ENCODE measurements at places on chromosomes 7 and 10. TPM values are rescaled to one million over a fixed set of nuclear protein-coding genes. Genes with fewer than 3 reads are reported as not detected.

The CPN1 gene
- polyA plus RNA-seq = not detected

The SLF2 gene
- polyA plus RNA-seq = 20.3 TPM

The AGR3 gene
- polyA plus RNA-seq = not detected

The KCND2 gene
- 0.10 TPM for polyA plus RNA-seq

The H2BK1 gene
- not detected for polyA plus RNA-seq

The DGKB gene
- polyA plus RNA-seq = 0.04 TPM

The ST8SIA6 gene
- polyA plus RNA-seq = 0.13 TPM

The SPDYE11 gene
- polyA plus RNA-seq = not detected

The BAG3 gene
- polyA plus RNA-seq = 571 TPM

DNA sequence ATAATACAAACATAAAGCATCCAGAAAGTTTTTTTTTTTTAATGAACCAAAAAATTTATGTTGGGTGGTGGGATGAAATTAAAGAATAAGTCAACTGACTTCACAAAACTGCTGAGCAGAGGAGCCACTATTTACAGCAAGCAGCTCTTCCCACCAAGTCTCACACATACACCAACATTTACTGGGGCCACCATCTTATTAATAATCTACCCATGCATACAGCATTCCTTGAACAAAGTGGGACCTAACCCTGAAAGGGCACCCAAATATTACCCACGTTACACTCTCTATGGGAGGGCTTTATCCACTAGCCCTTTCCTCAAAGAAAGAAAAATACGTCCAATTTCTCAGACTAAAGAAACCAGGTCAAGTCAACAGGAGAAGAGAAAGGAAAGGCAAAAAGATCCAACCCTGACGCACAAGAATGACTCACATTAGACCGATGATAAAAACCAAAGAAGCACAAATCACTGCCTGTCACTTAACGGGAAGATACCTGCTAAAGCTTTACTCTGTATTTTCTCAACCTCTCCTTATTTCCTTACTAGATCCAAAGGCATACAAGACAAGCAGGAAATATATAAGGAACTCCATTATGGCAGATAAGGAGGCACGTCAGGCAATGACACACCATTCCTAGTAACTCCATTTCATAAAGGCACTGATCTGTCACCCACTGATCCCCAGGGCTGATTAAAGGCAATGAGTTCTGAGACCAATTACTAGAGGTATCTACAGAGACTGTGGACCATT, 141.8 kb upstream of the ASAH2 start:
- H3K27me3 ChIP-seq = no peaks in the 10 kb centered on the region
- peaks cover 2% of the 10 kb centered on the region for H3K36me3 ChIP-seq
- no peak overlapping the region for H3K27ac ChIP-seq
- no peak overlapping the region for H3K4me3 ChIP-seq
- no peak for DNase-seq

DNA sequence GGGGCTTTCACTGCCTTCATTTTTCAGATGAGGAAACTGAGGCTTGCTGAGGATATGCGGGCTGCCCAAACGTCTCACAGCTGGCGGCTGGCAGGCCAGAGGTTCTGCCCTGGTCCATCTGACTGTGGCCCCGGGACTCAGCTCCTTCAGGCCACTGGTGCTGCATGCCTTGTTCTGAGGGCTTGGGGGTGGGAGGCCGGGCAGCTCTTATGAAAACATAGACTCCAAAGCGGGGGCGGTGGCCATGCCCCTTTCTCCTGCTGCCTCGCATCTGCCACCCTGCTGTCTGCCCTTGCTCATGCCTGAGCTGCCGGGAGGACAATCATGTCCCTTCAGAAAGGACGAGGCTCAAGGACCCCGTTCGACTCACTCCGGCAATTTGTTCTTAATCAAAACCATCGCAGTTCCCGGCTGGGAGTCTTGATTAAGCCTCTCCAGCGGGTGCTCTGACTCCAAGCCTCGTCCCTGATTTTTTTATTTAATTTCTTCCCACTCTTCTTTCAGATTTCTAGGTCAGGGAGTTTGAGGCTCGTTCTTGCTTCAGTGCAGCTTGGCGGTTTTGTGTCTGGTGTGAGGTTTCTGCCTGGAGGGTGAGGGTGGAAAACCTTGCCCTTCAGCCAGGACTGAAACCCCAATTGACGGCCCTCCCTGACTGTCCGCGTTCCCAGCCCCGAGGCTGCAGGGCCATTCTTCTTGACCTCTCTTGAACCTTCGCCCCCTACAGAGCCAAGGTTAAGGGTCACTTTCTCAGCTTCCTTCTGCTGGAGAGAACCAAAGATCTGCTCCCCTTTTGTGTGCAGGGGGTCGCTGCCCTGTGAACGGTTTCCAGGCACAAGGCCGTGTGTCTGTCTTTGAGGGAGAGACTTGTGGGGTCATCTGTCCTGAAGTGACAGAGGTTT, 120.8 kb downstream of the DNAJB6 start:
- H3K4me1 ChIP-seq = no peaks in the 10 kb centered on the region
- H3K36me3 ChIP-seq = no peaks in the 10 kb centered on the region
- no peak for DNase-seq

GRCh38 chr10:69769395-69769992, 32.2 kb upstream of the COL13A1 start:
- no peaks in the 10 kb centered on the region for H3K4me1 ChIP-seq

DNA sequence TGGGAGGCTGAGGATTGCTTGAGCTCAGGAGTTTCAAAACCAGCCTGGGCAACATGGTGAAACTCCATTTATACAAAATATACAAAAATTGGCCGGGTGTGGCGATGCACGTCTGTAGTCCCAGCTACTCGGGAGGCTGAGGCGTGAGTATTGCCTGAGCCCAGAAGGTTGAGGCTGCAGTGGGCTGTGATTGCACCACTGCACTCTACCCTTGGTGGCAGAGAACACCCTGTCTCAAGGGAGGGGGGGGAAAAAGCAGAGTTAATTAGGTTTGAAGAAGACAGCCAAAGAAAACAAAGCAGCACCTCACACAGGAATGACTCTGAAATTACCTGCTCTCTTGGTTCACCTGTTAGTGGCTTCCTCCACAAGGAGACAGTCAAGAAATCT, 110.0 kb downstream of the EEPD1 start:
- no peak overlapping the region for H3K27ac ChIP-seq
- H3K4me1 ChIP-seq = peaks cover 49% of the 10 kb centered on the region
- no peaks in the 10 kb centered on the region for H3K27me3 ChIP-seq
- no peak for DNase-seq
- no peaks in the 10 kb centered on the region for H3K36me3 ChIP-seq

DNA sequence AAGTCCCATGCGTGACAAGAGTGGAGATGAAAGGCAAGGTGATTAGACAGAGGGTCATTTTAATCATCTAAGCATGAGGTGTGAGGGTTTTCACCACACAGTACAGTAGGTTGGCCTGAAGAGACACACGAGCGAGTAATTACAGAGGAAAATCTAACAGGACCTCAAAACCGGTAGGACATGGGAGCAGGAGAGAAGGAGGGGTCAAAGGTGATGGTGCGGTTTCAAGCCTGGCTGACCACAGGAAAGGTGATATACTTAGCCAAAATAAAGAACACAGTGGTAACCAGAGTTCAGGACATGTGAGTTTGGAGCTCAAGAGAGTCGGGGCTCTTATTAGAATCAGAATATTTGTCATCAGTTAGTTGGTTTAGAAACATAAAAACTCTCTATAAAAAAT, 20.0 kb downstream of the GLI3 start:
- H3K27me3 ChIP-seq = no peaks in the 10 kb centered on the region
- no peaks in the 10 kb centered on the region for H3K36me3 ChIP-seq
- no peak overlapping the region for H3K27ac ChIP-seq
- no peak overlapping the region for H3K4me3 ChIP-seq
- DNase-seq = no peak

DNA sequence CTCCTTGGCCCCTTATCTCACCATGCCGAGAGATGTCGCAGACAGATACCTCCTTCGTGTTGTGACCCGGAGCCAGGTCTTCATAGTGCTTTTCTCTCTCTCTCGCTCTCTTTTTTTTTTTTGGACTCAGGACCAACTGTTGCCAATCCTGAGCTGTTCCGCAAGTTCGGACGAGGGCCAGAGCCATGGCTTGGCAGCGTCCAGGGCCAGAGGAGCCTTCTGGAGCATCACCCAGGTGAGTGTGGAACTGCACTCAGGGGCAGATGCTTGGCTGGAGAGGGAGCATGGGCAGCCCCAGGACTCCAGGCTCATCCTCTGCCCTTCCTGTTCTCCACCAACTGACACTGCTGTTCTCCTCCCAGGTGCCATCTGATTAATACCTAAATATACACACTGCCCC, 7.8 kb downstream of the ZNF862 start:
- H3K4me3 ChIP-seq = no peak overlapping the region
- no peak for DNase-seq
- H3K27me3 ChIP-seq = no peaks in the 10 kb centered on the region
- peaks cover 54% of the 10 kb centered on the region for H3K36me3 ChIP-seq

DNA sequence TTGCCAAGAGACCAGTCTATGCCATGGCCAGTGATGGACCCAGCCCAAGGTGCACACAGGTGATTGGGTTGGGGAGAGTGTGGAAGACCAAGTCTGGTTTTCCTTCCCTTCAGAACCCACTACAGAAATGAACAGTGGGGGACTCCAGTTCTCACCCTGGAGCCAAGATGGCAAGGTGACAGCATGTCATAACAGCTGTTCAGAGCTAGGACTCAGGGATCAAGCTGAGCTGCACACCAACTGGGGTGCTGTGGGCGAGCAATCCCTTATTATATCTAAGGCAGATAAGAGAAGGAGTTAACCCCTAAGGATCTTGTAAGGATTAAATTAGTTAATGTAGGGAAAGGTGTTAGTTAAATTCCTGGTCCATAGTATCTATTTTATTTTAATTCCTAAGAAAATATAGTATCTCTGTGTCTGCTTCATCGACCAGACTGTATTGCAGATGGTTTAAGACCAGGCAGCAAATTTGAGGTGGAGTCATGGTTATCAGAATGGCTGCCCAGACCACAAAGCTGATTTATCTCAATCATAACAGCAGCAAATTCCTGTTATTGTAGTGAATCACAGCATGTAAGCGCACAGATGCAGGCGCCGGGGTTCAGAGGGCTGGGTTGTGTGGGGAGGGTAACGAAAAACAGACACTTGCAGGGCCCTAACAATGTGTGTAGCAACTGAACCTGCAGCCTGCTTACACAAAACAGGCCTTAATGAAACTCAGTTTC, 208.7 kb upstream of the ZNF32 start:
- DNase-seq = no peak
- H3K36me3 ChIP-seq = no peaks in the 10 kb centered on the region
- H3K4me1 ChIP-seq = no peaks in the 10 kb centered on the region
- no peak overlapping the region for H3K4me3 ChIP-seq
- H3K27ac ChIP-seq = no peak overlapping the region

- no peak for DNase-seq
- H3K27me3 ChIP-seq = no peaks in the 10 kb centered on the region
- H3K4me3 ChIP-seq = no peak overlapping the region
- no peak overlapping the region for H3K27ac ChIP-seq
- no peaks in the 10 kb centered on the region for H3K4me1 ChIP-seq
These were observed 25.3 kb downstream of the WIPI2 start for GRCh38 chr7:5215313-5215712.

- H3K4me1 ChIP-seq = no peaks in the 10 kb centered on the region
- no peak for DNase-seq
- no peak overlapping the region for H3K4me3 ChIP-seq
- H3K36me3 ChIP-seq = no peaks in the 10 kb centered on the region
- H3K27me3 ChIP-seq = no peaks in the 10 kb centered on the region
These were observed 12.1 kb upstream of the LRRC18 start for GRCh38 chr10:48951707-48952106.

DNA sequence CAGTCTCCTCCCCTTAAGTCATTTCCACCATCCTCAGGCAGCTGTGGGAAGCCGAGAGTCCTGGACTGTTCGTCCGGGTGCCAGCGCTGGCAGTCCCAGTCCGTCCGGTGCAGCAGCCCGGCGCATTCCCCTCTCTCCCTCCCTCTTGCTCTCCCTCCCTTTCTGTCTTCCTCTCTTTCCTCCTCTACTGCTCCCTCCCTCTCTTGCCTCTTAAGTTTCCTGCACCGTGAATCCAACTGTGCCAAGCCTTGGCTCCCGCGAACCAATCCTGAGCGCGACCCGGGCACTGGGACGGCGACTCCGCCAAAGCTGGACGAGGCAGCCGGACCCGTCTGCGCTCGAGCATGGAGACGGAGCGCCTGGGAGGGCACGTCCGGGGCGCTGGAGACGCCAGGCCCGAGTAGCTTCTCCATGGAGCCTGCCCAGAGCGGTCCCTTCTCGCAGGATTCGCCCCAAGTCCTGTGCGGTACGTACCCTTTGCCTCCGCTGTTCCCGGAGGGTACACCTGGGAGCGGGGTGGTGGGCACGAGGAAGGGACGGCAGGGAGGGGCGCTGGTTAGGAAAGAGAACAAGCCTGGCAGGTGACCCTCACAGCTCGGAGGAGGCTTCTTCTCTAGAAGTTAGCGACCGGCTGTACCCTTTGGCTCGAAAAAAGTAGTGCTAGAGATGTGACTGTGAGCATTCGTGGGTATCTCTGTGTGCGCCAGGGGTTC, 1.0 kb downstream of the NXPH1 start:
- H3K27ac ChIP-seq = no peak overlapping the region
- DNase-seq = no peak
- H3K4me1 ChIP-seq = no peaks in the 10 kb centered on the region

GRCh38 chr10:97124211-97124610, 61.5 kb downstream of the SLIT1 start:
- no peak overlapping the region for H3K27ac ChIP-seq
- no peak overlapping the region for H3K4me3 ChIP-seq
- H3K27me3 ChIP-seq = no peaks in the 10 kb centered on the region
- H3K4me1 ChIP-seq = no peaks in the 10 kb centered on the region
- no peaks in the 10 kb centered on the region for H3K36me3 ChIP-seq

- peak; percentile 42 for DNase-seq
- peak overlapping the region; percentile 70 for H3K4me3 ChIP-seq
- no peaks in the 10 kb centered on the region for H3K27me3 ChIP-seq
- H3K4me1 ChIP-seq = peaks cover 40% of the 10 kb centered on the region
- peak overlapping the region; percentile 88 for H3K27ac ChIP-seq
These were observed 869 bp upstream of the LOXL4 start for GRCh38 chr10:98268694-98269431.
